ENCODE measurements at places on chromosomes 1 and 21. TPM values are rescaled to one million over a fixed set of nuclear protein-coding genes. Genes with fewer than 3 reads are reported as not detected.

The FLG gene
- under 0.01 TPM for total RNA-seq

The FCRL1 gene
- not detected for total RNA-seq

The CEP104 gene
- 11.5 TPM for total RNA-seq

The MPL gene
- total RNA-seq, result not detected

The CFHR3 gene
- total RNA-seq, result not detected

The HTR6 gene
- not detected for total RNA-seq

The TNFRSF14 gene
- 26.8 TPM for total RNA-seq

The C1orf226 gene
- total RNA-seq, result not detected

The MX2 gene
- total RNA-seq, result 115 TPM

The TCP10L gene
- total RNA-seq, result not detected

The AMY2B gene
- 0.48 TPM for total RNA-seq

The CFHR1 gene
- total RNA-seq, result not detected

The RNF186 gene
- total RNA-seq, result not detected

The NKAIN1 gene
- total RNA-seq, result 2.2 TPM

The FCN3 gene
- total RNA-seq, result not detected

The TMPRSS3 gene
- not detected for total RNA-seq

The C1orf198 gene
- total RNA-seq, result 39.2 TPM

The LMX1A gene
- total RNA-seq, result not detected
